Muscle of leg (tissue), 16 donors: ENCODE measurements at places on chromosomes 3 and 15. TPM values are rescaled to one million over a fixed set of nuclear protein-coding genes. Genes with fewer than 3 reads are reported as not detected.

DNA sequence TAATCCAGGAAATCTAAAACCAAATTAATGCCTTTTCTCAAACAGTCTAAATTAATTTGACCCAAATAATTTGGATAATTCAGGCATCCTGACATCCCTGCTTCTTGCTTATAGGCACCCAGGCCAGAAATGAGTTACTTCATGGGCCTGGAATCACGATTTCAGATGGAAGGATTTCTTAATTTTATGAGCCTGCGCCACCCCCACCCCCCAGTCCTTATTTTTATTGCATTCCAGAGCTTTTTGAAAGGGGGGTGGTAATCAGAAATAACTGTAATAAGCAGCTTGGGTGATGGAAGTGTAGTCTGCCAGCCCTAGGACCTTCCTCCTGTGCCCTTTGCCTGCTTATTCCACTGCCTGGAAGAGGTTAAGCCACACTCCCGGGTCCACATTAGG, 1.3 kb downstream of the AP2M1 start:
- H3K4me3 ChIP-seq: peak overlapping the region; percentile 61
- H3K27me3 ChIP-seq: no peaks in the 10 kb centered on the region
- peaks cover 67% of the 10 kb centered on the region for H3K36me3 ChIP-seq
- H3K4me1 ChIP-seq: peaks cover 39% of the 10 kb centered on the region
- no peak for DNase-seq

The CLDN18 gene
- not detected for total RNA-seq

DNA sequence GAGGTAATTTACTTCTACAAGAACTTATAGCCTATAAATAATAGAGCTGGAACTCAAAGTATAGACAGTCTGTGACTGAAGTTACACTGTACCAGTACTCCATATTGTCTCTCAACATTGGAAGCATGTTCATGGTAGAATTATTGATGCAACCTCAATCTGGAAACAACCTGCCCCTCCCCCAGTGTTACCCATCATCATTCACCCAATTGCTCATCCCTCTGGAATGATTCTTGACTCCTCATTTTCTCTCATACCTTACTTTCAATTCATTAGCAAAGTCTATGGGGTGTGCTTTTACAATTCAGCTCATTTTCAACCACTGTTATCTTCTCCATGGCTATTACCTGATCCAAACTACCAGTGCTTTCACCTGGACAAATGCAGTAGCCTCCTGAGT, 151.7 kb downstream of the CPNE4 start:
- H3K27ac ChIP-seq: no peak overlapping the region
- no peak for DNase-seq
- H3K27me3 ChIP-seq: no peaks in the 10 kb centered on the region

DNA sequence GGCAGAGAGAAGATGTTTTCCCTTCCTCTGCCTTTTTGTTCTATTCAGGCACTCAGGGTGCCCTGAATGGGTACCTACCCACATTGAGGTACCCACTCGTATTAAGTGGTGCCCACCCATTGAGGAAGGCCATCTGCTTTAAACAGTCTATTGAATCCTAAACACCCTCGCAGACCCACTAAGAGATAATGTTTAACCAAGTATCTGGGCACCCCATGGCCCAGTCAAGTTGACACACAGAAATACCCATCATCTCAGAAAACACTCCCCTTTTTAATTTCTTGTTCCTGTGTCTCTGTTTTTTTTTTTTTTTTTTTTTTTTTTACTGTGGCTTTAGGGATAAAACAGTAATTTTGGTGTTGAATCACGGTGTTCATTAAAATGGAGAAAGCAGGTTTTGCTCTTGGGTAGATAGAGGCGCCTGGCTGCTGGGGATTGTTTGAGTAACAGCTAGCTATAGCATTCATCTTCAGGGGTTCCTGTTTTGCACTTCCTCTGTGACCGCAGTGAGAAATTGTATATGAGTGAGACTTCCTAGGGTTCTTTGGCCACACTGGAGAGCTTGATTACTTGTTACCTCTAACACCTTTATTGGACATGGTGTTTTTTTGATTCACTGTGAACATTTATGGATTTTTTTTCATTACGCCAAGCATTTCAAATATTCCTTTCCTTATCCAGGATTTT, 259.1 kb downstream of the PTPRG start:
- no peaks in the 10 kb centered on the region for H3K27me3 ChIP-seq
- peaks cover 2% of the 10 kb centered on the region for H3K4me1 ChIP-seq
- no peak overlapping the region for H3K4me3 ChIP-seq
- no peak overlapping the region for H3K27ac ChIP-seq

DNA sequence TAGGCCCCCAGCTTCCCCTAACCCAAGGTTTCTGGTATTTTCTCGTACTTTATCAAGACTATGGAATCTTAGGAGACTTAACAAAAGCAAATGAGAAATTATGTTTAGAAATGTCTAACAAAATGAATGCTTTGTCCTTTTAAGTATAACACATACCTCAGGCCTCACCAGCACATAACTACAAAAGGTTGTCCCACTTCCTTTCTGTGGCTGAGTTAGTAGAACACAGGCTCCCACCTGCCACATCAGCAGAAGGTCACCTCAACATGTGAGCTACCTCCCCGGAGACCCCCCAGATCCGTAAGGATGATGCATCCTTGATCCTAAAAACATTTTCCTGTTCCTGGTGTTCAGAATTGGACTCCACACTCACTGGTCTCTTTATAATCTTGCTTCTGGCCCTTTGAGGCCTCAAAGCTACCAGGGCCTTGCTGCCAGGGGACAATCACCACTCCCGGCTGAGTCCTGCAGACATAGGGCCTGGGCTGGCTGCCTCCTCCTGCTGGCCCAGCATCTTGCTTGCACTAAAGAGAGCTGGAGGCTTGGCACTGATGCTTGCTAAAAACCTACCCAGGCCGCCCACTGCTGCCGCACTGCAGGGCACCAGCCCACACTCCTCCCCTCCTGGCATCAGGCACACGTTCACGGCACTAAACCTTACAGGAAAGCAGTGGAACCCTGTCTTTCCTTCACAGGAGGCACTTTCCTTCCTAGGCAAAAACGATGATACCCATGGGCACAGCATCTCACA, 2.9 kb downstream of the CCRL2 start:
- no peak for DNase-seq
- no peak overlapping the region for H3K4me3 ChIP-seq
- no peak overlapping the region for H3K27ac ChIP-seq
- H3K36me3 ChIP-seq: no peaks in the 10 kb centered on the region
- peaks cover 17% of the 10 kb centered on the region for H3K4me1 ChIP-seq

The SFMBT1 gene
- total RNA-seq: 7.3 TPM

The ROPN1B gene
- not detected for total RNA-seq

The B3GALNT1 gene
- total RNA-seq: 20.4 TPM

DNA sequence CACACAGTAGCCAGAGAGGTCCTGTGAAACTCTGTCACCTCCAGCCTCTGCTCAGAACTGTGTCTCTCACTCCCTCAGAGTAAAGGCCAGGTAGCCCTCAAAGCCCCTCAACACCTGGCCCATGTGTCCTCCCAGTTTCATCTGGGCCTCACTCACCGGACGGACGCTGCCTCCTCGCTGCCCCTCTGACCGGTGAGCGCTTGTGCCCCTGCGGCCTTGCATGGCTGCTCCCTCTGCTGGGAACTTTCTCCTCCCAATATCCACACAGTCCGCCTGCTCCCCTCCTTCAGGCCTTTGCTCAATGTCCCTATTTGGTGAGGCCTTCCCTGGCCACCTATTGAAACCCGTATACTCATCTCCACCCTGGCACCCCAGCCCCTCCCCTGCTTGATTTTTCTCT, 36.8 kb upstream of the TRH start:
- no peak overlapping the region for H3K4me3 ChIP-seq
- H3K27ac ChIP-seq: no peak overlapping the region
- DNase-seq: no peak
- H3K4me1 ChIP-seq: peaks cover 5% of the 10 kb centered on the region

DNA sequence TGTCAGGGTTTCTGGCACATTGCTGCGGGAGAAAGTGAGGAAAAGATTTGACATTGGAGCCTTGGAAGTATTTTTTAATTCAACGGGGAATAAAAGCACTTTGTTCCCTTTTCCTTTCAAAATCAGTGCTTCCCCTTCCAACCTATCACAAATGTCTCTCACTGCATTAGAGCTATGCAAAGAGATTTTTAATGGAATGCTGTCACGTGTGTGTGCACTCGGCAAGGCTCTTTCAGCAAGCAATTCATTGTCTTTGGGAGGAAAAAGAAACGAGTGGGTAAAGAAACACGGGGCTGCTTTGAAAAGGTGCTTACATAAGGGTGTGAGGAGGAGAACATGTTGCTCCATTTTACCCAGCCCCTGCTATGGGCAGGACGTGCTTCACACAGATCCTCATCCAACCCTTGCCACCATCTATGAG, 490.4 kb upstream of the PROK2 start:
- H3K27me3 ChIP-seq: peaks cover 6% of the 10 kb centered on the region
- no peak for DNase-seq
- no peak overlapping the region for H3K27ac ChIP-seq
- peaks cover 32% of the 10 kb centered on the region for H3K4me1 ChIP-seq
- H3K36me3 ChIP-seq: no peaks in the 10 kb centered on the region
- H3K4me3 ChIP-seq: no peak overlapping the region
